ENCODE measurements at places on chromosomes 16 and 17.
A peak's percentile ranks its signal among the peaks of the same experiment; 100 is the strongest.

DNA sequence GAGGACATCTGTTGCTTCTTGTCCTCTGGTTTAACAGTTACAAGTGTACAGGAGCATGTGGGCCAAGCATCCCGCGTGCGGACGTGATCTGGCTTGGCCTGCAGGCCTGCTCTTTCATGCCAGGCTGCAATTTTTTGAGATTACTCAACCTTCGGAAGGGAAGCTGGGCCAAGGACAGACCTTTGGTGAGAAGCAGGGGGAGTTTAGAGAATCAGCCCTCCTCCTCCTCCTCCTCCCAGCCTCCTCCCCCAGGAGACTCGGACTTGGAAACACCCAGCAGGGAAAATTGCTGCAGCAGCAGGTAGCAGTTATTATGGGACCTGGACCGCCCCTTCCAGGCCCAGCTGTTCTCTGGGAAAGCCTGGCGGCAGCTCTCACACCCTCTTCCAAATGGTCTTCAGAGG, 5.1 kb upstream of the KLHL36 start:
- no peak for DNase-seq

DNA sequence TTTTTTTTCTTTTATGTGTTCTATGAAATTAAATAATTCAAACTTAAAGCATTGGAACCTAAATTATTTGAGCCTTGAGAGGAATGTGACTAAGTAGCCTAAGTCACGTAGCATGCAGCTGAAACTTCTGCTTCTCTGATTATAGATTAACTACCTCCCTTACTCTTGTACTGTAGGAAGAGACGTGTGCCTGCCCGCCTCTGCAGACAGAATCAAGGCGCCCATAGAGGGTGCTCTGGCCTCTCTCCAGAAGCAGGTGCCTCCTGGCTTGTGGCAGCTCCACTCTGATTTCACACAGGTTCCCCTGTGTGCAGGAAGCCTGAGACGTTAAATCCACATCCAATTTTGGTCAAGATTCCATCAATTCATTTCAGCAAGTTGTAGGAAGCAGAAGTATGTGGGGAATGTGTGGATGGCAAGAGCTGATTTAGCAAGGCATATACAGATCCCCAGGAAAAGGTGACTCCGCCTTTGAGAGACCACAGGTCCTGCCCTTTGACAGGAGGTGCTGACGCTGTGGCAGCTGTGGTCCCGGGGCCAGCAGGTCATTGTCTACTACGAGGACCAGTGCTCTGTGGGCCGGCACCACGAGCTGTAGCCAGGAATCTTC, 1418.8 kb downstream of the CDH11 start:
- DNase-seq, result no peak

DNA sequence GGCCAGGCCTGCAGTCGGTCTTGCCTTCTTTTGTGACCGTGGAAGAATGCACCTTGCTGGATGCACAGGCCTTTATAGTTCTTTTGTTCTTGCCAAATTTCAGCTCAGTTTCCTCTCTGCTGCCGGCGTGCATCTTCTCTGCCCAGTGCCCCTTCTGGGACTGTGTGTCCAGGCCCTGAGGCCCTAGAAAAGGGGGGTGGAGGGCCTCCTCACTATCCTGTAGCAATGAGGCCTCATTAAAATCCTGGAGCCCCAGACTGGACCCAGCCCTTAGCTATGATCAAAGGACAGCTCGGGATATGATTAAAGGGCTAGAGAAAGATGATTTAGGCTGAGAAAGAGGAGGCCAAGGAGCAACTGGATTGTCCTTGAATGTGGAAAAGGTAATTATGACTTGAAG, 229.8 kb downstream of the SEC14L1 start:
- no peak for DNase-seq

DNA sequence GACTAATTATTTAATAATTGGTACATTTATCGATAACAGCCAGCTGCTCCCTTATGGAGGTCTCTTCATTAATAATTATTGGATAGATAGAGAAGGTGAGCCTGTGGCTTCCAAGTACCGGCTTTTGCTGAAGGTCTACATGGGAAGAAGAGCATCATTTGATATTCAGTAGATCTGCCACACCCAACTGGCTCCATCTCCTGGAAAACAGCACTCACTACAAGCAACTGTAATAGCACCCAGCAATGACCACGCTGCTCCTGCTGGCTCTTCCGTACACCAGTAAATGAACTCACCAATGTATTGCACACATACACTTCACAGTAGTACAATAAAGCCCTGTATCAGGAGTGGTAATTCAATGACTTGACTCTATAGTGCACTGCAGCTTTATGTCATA, 19.5 kb downstream of the MARVELD3 start:
- no peak for DNase-seq

GRCh38 chr17:66975614-66976378, 11.3 kb downstream of the CACNG4 start:
- DNase-seq, result no peak

DNA sequence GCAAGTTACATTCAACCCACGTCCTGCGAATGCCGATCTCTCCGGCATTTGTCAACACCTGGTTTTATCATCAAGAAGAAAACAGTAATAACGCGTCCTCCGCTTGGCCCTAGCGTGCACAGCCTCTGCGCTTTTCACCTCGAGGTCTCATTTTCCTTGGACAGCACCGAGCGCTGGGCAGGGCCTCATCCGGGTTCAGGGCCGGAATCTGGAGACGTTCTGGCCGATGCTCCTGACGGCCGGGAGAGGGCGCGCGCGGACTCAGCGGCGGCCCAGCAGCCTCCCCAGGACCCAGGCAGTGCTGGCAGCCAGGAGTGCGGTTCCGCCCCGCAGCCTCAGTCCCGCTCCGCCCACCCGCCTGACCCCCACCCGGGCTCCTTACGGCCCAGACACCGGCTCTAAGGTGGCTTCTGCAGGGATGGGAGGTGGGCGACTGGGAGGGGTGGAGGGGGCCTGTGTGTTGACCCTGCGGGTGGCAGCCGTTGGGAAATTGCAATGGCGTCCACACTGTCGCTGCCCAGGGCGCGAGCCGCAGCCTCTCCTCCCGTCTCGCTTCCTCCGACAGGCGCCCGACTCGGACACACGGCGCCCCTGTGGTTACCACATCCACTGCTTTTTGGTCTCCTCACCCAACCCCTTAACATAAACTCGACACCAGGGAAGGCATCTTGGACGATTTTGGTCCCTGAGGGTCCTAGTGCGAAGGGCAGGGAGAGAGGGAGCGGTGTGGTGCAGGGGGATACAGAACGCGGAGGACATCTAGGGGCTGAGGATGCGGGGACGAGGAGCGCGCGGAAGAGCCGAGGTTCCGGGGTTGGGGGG, 7.4 kb upstream of the FLYWCH1 start:
- peak; percentile 77 for DNase-seq

DNA sequence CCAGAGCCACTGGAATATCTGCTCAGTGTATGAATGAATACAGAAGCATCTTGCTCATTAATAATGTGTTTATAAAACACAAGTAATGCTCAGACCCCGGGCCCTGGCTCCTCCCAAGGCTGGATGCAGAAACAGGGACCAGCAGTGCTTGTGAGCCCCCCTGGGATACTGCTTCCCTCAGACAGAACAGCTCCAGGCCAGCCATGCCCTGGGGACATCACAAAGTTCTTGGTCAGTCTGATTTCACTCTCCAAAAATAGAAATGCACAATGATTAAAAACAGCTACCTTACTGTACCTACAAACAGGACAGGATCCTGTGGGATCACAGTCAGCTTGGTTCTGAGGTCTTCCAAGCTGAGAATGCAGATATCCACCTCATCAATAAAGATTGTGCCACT, 68.2 kb downstream of the ABCC12 start:
- no peak for DNase-seq

GRCh38 chr16:51592001-51592501, 441.0 kb upstream of the SALL1 start:
- peak; percentile 45 for DNase-seq

DNA sequence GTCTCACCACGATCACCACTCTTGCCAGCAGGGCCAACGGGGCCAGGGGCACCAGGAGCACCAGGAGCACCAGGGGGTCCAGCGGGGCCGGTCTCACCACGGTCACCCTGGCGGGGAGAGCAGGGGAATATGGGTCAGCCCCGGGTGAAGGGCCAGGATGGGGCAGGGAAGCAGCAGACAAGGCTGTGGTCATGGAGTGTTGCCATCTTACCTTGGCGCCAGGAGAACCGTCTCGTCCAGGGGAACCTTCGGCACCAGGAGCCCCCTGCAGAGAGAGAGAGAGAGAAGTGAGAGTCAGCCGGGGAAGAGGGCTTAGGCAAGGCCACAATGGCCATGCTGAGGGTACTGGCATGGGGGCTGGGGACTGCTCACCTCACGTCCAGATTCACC, 12.9 kb downstream of the COL1A1 start:
- no peak for DNase-seq

GRCh38 chr17:3745071-3745470, 21.4 kb downstream of the HASPIN start:
- DNase-seq, result no peak

DNA sequence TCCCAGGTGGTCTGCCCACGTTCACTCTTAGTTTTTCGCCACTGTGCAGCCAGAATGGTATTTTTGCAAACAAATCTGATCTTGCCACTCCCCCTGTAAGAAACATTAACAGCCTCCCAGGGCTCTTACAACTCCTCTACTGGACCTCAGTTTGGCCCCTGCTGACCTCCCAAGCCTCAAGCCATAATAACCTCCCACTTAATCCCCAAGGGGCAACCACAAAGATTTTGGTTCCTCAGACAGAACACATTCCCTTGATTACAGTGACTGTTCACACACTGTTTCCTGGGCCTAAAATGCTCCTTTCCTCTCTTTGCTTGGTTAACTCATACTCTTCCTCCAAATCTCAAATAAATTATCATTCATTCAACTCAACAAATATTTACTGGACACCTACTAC, 21.5 kb upstream of the CD300E start:
- no peak for DNase-seq

DNA sequence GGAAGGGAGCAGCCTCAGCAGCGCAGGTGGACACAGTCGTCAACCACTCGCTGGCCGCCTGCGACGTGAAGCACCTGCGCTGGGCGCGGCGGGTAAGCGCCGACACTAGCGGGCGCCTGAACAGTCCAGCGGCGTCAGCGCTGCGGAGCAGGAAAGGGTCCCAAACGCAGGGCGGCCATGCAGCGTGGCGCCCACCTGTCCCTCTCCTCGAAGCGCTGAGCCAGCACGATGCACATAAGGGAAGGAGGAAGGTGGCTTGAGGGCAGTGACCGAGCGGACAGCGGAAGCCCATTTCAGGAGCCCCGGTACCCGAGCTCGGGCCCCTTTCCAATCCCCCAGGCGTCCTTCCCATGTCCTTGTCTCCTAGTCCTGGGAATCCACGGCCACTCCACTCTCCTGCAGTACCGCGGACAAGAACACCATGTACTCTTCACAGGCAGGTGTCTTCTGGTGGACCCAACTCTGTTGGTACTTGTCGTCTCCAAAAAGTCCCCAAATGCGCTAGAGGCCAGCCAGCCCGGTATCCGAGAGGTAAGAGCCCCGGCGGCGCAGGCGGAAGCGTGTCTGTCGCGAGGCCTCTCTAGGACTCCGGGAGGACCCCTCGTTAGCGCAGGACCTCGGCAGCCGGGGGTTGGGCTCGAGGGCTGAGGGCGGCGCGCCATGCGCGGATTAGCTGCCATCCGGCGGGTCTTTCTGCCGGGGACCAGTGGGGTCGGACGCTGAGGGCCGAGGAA, 14.4 kb downstream of the ZNF232 start:
- DNase-seq, result no peak

DNA sequence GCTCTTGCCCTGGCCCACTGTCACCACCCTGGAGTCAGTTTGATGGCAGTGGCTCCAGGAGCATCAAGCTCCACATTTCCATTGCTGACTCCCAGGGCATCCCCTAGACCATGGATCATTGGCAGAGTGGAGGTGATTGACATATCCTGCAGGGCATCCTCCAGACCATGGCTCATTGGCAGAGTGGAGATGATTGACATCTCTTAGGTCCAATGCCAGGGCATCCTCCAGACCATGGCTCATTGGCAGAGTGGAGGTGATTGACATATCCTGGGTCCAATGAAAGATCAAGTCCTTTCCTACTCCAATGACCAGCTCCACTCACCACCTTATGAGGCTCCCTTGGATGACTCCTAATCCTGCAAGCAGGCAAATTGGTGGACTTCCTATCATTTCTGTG, 174.3 kb upstream of the NLRP1 start:
- DNase-seq, result no peak

- DNase-seq, result no peak
Observed at GRCh38 chr17:4110152-4110551, 32.7 kb downstream of the ZZEF1 start.

DNA sequence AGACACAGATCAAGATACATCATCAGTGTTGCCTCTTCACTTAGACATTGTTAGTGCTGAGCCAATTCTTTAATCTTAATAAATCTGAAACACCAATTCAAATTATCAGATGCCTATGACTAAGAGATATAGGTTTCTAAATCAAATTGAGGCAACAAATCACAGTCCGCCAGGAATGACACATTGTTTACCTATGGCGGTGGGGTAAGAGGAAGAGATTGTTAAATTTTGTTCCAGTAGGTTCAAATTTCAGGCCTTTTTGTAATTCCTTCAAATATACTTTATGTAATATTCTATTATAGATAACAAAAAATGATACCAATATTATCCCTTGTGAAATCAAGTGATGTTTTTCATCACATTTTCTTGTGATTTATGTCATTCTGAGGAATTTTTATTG, 145.9 kb downstream of the CDH8 start:
- no peak for DNase-seq

GRCh38 chr16:78749745-78750268, 650.4 kb downstream of the WWOX start:
- no peak for DNase-seq

DNA sequence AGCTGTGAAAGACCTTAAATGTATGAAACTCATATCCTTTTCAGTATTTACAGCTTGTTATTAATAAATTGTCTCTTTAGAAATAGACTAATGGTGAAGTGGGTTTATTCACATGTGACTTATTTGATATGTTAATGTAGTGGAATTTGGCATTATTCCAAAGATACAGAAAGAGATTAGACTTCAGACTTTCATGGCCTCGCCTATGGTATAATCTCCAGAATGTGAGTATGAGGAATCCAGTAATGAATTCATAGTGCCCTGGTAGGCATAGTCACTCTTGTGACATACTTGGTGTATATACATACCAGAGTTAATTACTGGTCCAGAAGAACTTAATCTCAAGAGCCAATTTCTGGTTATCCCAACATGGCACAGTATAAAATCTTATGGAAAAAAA, 72.7 kb downstream of the OMG start:
- DNase-seq, result no peak

DNA sequence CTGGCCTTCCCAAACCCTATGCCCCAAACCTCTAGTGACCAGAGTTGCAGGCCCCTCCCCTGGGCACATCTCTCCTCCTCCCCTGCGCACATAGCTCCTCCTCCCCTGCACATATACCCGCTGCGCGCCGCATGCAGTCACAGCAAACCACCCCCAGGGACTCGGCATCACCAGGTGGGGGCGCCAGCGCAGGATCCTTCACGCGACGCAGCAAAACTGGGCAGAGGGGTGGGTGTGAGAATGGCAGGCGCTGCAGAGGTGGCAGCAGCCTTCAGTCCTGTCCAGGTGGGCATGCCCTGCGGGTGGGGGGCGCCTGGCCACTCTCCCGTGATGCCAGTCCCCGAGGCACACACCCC, 5.6 kb downstream of the CORO6 start:
- DNase-seq, result no peak

- DNase-seq, result no peak
Observed at GRCh38 chr17:71666047-71666446, 454.8 kb upstream of the SOX9 start.
